Skin of body (tissue), 3 donors: ENCODE measurements at places on chromosomes 16 and 17. TPM values are rescaled to one million over a fixed set of nuclear protein-coding genes. Genes with fewer than 3 reads are reported as not detected.
A peak's percentile ranks its signal among the peaks of the same experiment; 100 is the strongest.

DNA sequence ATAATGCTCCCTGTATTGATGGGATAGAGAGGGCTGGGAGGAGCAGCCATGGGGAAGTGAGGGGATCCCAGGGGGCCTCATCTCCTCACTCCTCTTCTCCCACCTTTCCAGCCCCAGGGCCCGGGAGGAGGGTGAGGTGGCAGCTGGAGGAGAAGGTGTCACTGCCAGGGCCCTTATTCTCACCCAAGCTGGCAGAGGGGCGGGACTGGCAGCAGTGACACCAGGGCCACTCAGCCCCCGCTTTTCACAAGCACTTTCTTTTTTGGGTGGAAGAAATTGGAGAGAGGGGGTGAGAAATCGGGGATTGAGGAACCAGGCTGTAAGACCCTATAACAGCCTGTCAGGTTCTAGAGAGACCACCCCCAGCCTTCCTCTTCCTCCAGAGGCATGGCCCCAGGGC lies 2.4 kb upstream of the TBX21 start:
- no peak for DNase-seq

RNF222 gene
- total RNA-seq: 3.3 TPM

CSNK1D gene
- total RNA-seq: 40.5 TPM

TNP2 gene
- not detected for total RNA-seq

GRCh38 chr17:76543482-76543825 lies 3.6 kb downstream of the PRCD start:
- no peak for DNase-seq

GRCh38 chr17:76726776-76727718 lies at the start of gene METTL23:
TSS of gene METTL23 (plus strand) at chr17:76726839. CDS start at chr17:76729711, 2,872 bp downstream.
- peak; percentile 68 for DNase-seq

GRCh38 chr16:66419527-66419926 lies 7.6 kb upstream of the BEAN1 start:
- no peak for DNase-seq

DNA sequence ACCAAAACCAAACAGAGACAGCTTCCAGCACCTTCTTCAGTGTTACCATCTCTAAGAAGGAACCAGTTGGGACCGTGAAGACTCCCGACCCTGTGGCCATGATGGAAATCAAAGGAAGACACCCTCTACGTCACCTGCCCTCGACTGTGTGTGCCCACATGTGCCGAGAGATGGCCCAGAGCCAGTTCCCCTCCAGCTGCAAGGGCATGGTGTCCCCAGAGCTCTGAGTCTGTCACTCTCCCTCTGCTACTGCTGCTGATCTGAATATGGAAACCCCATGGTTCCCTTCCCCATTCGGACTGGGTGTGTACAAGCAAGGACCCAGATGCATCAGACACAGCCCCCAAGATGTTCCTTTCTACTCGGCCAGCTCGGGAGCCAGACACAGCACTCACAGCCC lies 76.4 kb downstream of the SOCS1 start:
- DNase-seq: no peak
